ENCODE measurements at places on chromosomes 6 and 20.

- H3K4me3 ChIP-seq: no peak overlapping the region
- DNase-seq: no peak
- peaks cover 2% of the 10 kb centered on the region for H3K4me1 ChIP-seq
- H3K36me3 ChIP-seq: no peaks in the 10 kb centered on the region
- H3K27me3 ChIP-seq: no peaks in the 10 kb centered on the region
Measured at GRCh38 chr20:10771435-10772140, 97.8 kb upstream of the JAG1 start.

- no peak overlapping the region for H3K4me3 ChIP-seq
- no peak for DNase-seq
- no peak overlapping the region for H3K27ac ChIP-seq
Measured at GRCh38 chr6:150634964-150635292, 35.2 kb downstream of the PLEKHG1 start.

DNA sequence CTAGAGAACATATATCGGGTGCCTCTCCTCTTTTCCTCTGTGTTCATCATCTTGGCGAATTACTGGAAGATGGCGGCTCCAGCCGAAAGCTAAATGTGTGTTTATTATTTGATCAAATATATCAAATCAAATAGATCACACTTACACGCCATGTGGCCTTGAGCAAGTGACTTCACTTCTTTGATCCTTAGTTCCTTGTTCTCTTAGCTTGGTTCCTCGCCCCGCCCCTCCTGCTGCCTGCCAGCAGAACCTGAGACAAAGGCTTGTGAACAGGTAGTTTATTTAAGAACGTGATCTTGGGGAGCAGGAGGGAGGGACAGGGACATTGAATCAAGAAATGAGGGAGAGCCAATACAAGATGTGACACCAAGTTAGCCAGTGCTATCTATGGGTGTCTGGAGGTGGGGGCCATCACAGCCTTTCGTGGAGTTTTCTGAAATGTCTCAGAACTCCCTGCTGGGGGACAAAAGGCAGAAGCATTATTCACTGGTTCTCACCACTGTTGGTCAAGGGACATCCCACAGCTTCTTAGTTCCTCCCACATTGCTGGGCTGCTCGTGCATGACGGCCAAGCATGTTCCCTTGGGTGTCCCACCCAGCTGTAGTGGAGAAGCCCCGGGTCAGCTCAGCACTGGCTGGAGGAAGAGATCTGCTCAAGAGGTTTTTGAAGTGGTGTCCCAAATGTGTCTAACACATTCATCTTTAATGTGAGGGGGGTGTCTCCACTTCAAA, 44.9 kb upstream of the RNF24 start:
- no peak overlapping the region for H3K4me3 ChIP-seq
- DNase-seq: no peak
- peaks cover 6% of the 10 kb centered on the region for H3K27me3 ChIP-seq
- H3K27ac ChIP-seq: no peak overlapping the region

DNA sequence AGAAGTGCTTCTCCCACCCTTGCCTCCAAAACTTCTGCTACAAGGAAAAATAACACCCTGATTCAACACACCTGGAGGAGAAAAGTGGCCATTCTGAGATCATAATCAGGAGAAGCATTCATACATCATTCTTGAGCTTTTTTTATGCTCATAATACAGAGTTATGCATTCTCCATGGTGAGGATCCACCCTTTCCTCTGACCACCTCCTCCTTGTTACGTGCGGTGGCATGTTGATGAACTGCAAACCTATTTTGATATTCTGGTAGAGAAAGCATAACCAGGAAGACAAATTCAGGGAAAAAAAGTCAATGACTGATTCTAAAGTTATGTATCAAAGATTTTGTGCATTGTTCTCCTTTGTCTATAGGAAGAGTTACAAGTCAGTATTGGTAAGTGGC, 169.8 kb downstream of the KLHL32 start:
- no peak overlapping the region for H3K4me3 ChIP-seq
- peaks cover 8% of the 10 kb centered on the region for H3K4me1 ChIP-seq
- H3K27me3 ChIP-seq: no peaks in the 10 kb centered on the region
- DNase-seq: no peak
- H3K36me3 ChIP-seq: no peaks in the 10 kb centered on the region

DNA sequence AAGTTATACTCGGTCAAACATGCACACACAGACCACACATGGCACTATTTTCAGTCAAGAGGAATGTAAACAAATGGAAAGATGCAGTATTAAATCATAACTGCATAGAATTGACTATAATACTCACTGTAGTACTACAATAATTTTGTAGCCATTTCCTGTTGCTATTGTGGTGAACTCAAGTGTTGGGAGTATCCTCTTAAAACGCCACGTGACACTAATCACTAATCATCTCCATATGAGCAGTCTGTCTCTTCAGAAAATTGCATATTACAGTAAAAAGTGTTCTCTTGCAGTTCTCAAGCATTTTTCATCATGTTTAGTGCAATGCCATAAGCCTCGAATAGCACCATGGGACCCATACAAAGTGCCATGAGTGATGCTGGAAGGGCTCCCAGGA, 258.7 kb upstream of the ID4 start:
- no peaks in the 10 kb centered on the region for H3K36me3 ChIP-seq
- no peak overlapping the region for H3K4me3 ChIP-seq
- no peaks in the 10 kb centered on the region for H3K27me3 ChIP-seq

- H3K36me3 ChIP-seq: no peaks in the 10 kb centered on the region
- H3K4me3 ChIP-seq: no peak overlapping the region
- no peak for DNase-seq
- H3K4me1 ChIP-seq: peaks cover 6% of the 10 kb centered on the region
- peaks cover 23% of the 10 kb centered on the region for H3K27me3 ChIP-seq
- no peak overlapping the region for H3K27ac ChIP-seq
Measured at GRCh38 chr6:2468601-2468955, 223.2 kb upstream of the GMDS start.

- peaks cover 2% of the 10 kb centered on the region for H3K4me1 ChIP-seq
- no peaks in the 10 kb centered on the region for H3K27me3 ChIP-seq
- no peak overlapping the region for H3K4me3 ChIP-seq
Measured at GRCh38 chr6:36920546-36920945, 34.0 kb upstream of the PI16 start.

GRCh38 chr6:112100561-112100960, 13.2 kb downstream of the FAM229B start:
- DNase-seq: no peak
- peaks cover 24% of the 10 kb centered on the region for H3K36me3 ChIP-seq
- no peaks in the 10 kb centered on the region for H3K27me3 ChIP-seq

DNA sequence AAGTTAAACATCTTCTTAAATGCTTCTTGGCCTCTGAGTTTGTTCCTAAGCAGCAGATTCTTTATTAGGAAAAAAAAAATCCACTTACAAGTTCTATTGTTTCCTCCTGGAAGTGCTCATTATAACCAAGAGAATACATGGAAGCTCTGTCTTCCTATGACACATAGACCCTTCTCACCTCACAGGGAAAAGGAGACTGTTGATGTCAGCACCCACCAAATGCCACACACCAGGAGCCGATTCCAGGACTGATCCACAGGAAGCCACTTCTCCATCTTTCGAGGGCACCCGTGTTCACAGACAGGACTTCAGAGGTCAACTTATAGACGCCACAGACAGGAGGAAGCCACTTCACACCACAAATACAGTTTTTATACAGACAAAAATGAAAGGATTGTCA, 13.4 kb upstream of the BNIP5 start:
- no peak overlapping the region for H3K27ac ChIP-seq
- no peak for DNase-seq
- H3K27me3 ChIP-seq: peaks cover 5% of the 10 kb centered on the region
